ENCODE measurements at places on chromosomes 16 and 17.

- no peak for DNase-seq
Measured at GRCh38 chr16:49010396-49010795, 271.2 kb downstream of the CBLN1 start.

- DNase-seq: no peak
Measured at GRCh38 chr17:77324227-77324626, 183.5 kb downstream of the SEC14L1 start.

DNA sequence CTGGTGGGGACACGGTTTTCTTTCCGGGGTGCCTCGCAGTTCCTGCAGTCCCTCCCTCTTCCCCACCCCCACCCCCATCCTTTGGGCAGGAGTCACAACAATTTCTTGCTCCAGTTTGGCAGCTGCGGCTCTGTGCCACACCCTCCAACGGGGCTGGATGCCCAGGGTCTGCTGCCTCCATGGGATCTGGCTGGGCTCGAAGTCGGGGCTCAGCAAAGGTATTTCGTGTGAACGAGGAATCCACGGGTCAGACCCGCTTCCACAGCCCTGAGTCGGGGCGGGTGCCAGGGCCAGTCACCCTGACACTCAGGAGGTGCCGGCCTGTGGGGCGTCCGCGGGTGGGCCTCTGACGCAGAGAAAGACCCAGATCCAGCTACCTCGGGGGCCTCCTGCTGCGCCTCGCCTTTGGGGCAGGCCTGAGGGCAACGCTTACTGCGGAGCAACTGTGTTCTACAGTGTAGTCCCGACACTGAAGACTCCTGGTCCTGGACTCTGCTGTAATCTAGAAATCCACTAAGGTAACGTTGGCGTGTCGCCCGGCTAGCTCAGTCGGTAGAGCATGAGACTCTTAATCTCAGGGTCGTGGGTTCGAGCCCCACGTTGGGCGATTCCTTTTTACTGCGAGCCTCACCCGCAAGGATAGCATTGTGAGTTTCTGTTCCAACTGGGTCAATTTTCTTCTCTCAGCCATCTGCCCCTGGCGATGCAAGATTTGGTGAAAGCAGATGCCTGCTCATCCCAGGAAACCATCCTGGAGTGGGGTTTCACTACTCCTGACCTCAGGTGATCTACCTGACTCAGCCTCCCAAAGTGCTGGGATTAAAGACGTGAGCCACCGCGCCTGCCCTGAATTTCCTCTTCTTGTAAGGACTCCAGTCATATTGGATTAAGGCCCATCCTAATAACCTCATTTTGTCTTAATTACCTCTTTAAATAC, 12.6 kb upstream of the OR1F1 start:
- DNase-seq: peak; percentile 82

DNA sequence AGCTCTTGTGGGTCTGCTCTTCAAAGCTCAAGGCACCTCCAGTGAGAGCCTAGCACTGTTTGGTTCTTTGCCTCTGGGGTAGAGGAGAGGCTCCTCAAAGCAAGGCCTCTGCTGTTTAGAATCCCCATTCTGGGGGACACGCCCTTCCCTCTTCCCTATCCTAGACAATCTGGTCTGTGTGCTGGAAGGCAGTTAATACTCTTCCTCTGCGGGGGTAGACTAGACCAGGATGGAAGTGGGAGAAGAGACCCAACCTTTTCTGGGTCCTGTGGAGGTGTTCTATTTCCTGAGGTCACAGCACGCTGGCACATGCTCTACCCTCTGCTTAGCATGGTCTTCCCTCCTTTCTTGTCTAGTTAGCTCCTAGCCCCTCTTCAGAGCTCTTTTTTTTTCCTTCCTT, 7.7 kb downstream of the ERAL1 start:
- DNase-seq: no peak

- DNase-seq: peak; percentile 26
Measured at GRCh38 chr16:56547120-56547948, 17.5 kb upstream of the MT4 start.

DNA sequence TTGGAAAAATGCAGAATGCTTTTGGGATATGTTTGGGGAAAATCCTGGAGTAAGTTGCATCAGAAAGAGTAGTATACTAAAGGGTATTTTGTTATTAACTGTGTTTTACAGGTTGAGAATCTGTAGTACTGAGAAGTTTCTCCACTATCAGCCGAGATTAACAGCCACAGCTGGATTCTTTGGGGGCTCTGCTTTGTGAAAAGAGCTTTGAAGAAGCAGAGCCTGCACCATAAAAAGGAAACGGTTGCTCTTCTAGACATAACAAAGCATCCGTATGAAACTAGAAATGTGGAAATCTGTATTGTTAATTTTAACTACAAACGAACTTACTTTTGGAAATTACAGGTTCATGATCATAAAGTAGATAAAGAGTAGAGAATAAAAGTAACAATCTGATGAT, 5.3 kb downstream of the NLK start:
- DNase-seq: no peak

DNA sequence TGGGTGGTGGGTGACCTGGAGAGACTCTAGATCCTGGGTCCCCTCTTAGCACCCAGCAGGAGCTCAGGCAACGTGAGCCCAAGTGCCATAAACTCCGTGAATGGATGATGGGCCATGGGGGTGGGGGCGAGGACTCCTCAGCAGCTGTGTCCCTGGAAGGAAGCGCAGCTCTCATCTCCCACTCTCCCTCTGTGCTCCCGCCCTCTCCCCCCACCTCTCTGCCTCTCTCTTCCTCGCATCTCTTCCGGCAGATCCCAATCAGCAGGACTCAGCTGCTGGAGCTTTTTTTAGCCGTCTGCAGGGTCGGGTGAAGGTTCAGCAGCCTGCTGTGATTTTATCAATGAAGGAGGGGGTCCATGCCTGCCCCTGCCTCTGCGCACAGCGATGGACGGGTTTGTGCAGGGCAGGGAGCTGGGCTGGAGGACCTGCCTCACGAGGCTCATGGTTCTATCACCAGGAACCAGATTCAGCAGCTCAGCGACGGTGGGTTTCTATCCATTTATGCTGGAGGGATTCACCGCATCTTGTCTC, 8.3 kb downstream of the CCR7 start:
- DNase-seq: no peak

DNA sequence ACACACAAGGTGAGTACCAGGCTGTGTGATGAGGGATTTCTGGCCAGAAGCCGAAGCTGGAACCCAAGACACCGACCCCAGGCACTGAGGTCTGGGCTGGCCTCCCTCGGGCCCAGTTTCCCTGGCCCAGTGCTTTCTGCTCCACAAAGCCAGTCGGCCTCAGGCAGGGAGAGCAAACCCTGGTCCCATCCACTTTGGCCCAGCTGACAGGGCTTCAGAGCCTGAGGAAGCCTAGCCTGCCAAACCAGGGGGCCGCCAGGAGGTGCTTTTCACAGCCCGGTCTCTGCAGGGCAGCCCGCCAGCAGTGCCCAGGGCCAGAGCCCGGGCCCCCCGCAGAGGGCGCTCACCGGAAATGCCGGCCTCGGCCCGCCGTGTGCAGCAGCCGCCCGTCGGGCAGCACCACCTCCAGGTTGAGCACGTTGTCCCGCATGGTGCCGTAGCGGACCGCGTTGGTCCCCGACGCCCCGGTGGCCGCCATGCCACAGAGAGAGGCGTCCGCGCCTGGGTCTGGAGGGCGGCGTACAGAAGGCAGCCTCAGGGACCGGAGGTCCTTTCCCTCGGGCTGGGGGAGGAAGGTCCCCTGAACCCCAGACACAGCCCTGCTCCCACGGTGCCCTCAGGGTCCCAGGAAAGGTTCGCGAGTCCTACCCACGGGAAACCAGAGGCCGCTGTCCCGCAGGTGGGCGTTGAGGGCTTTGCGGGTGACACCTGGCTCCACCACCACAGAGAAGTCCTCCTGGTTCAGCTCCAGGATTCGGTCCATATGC, 2.2 kb downstream of the LDHD start:
- DNase-seq: no peak

GRCh38 chr17:4950075-4950745, 709 bp upstream of the ENO3 start:
- no peak for DNase-seq

GRCh38 chr17:40023590-40024292, 8.5 kb downstream of the CSF3 start:
- DNase-seq: no peak

- DNase-seq: no peak
Measured at GRCh38 chr17:82846061-82846691, 6.4 kb upstream of the ZNF750 start.

- no peak for DNase-seq
Measured at GRCh38 chr17:5600041-5600440, 15.7 kb upstream of the NLRP1 start.

DNA sequence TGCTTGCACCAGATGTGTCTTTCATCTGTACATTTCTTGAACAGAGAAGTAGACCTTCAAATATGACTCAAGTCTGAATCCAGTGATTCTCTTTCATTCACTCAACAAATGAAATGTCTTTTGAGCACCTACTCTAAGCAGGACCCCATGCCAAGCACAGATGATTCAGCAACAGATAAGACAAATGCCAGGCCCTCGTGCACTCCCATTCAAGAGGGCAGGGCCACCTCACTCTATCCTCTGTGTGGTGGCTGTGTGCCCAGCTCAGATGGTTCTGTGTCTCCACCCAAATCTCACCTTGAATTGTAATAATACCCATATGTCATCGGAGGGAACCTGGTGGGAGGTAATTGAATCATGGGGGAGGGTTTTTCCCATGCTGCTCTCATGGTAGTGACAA, 74.1 kb upstream of the NKD1 start:
- DNase-seq: no peak

- no peak for DNase-seq
Measured at GRCh38 chr16:3738541-3738940, 21.2 kb upstream of the TRAP1 start.

DNA sequence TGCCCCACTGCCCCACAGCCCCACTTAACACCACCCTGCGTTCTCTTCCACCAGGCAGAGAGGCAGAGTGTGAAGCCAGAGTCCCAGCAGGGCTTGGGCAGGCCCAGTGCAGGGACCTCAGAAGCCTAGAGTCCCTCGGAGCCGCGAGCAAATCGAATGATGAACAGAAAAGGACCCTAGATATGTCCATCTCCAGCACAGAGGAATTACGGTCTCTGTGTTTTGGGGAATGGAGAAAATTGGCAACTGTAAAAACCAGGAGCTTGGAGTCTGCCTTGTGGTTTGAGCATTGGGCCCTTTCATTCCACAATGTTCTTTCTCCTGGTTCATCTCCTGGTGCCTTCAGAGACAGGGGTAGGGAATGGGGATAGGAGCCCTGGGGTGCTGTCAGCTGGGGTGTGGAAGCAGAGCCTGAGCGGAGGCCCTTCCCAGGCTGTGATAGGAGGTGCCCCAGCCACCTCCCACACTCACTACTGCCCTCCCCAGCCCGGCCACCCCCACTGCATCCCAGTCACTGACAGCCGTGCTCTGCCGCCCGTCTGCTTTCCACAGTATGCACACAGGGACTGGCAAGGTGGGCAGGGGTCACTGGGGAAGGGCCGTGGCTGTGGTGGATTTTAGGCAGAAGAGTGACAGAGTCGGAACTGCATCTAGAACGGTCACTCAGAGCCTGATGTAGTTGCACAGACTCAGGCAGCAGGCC, 26.7 kb downstream of the TBX4 start:
- DNase-seq: no peak

- no peak for DNase-seq
Measured at GRCh38 chr16:73711406-73712080, 585.1 kb upstream of the PSMD7 start.

DNA sequence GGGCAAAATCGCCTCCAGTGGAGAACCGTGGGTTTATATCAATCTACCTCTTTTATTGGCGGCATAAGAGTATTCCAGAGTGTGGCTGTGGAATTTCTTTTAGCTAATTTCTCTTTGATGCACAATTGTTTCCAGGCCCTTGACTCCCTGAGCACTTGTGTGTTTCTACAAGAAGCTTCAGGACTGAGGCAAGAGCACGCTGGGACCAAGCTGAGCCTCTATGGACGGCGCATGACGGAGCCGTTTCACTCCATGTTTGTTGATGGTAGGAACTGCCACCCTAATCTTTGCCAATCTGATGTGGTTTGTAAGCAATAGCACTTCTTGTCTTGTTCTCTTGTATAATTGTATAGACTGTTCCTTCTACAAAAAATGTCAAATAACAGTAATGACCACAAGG, 11.2 kb upstream of the ANKRD40CL start:
- DNase-seq: no peak

DNA sequence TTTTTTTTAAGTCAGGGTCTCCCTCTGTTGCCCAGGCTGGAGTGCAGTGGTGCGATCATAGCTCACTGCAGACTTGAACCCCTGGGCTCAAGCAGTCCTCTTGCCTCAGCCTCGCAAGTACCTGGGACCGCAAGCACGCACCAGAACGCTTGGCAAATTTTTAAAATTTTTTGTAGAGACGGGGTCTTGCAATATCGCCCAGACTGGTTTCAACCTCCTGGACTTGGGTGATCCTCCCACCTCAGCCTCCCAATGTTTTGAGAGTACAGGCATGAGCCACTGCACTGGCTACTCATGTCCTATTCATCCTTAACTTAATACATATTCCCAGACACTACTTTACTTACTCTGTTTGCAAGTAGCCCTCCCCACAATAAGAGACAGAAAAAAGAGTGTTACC, 16.3 kb upstream of the RBL2 start:
- no peak for DNase-seq

DNA sequence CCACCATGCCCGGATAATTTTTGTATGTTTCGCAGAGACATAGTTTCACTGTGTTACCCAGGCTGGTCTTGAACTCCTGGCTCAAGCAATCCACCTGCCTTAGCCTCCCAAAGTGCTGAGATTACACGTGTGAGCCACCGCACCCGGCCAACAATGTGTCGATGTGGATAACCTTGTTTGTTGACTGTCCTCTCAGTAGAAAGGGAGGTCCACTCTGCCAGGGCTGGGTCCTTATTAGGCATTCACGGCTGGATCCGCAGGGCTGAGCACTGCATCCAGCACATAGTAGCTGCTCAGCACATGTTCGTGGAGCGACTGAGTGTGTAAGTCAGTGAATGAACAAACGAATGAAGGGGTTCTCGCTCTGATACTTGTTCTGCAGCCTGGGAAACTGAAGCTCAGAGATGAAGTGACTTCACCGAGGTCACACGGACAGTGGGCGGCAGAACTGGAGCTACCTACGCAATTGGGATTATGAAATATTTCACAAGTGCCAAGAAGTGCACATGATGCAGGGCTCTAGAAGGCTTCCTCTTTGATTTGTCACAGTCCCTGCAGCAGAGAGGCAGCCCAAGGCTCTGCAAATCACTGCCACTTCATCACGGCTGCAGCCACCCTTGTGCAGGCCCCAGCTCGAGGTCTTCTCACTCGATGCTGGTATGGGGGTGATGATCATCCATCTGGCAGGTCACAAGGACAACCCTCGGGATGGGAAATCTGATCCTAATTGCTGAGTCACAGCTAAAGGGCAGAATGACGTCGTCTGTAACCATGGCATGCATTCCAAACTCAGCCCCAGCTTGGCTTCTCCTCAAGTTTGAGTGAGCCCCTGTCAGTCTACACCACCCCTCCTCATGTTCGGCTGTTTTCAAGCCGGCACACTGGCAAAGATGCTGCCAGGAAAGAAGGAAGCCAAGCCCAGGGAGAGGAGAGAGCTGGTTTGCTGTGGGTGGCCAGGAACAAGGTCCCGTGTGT, 28.0 kb upstream of the SNN start:
- DNase-seq: peak; percentile 97

Measured in brain microvascular endothelial cell (primary cell).